ENCODE measurements at places on chromosomes 11 and 22.

DNA sequence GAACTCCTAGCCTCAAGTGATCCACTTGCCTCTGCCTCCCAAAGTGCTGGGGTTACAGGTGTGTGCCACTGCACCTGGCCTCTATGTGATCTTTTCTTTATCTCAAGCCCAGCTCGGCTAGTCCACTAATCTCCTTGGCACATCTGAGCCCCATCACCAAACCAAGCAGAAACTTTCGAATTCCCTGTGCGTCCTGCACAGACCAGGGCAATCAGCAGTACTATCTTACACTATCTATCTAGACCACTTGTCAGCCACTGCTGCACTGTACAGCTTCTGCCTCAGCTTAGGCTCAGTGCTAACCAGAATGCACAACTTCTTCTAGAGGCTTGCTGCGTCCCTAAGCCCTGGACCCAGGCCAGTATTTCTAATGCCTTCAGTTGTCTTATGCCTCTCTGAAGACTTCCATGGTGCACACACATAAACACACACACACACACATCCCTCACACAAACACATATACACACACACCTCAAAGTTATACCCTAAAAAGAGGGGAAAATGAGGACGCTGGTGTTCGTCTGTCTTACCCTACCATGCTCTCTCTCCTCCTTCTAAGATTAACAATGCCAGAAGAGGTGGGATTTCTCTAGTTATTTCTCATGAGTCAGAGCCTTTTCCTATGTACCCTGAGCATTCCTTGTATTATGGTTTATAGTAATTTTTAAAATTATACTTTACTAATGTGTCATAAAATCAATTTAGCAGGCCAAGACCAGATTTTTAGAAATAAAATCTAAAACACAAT is 59.3 kb upstream of the FAM181B start:
- no peak for DNase-seq

DNA sequence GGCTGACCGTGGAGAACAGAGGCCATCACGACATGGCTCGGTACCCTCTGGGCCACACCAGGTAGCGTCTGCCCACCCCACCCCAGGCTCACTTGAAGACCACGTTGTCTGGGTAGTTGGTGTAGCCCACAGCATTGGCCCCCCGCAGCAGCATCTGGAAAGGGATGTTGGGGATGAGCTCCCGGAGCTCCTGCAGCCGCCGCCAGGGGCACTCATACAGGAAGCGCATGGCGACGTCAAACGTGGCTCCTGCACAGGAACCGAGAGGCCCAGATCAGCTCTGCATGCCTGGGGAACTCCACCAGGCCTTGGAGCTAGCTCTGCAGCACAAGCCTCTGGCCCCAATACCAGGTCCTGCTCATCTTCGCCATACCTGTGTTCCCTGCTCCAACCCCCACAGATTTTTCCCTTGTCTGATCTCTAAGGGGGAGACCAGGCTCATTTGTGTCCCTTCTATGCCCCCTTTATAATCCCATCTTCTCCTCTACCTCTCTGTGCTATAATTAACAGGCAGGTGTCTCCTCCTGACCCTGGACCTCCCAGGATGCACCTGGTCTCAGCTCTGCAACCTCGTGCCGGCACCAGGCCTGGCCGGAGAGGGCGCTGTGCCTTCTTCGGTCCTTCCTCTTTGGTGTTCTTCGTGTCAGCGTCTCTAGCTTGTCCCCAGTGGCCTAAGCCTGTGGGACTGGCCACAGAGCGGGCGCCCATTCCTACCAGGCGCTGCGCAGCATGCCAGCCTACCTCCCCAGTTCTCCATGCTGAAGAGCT is 5.0 kb upstream of the LRFN4 start:
- DNase-seq: no peak

DNA sequence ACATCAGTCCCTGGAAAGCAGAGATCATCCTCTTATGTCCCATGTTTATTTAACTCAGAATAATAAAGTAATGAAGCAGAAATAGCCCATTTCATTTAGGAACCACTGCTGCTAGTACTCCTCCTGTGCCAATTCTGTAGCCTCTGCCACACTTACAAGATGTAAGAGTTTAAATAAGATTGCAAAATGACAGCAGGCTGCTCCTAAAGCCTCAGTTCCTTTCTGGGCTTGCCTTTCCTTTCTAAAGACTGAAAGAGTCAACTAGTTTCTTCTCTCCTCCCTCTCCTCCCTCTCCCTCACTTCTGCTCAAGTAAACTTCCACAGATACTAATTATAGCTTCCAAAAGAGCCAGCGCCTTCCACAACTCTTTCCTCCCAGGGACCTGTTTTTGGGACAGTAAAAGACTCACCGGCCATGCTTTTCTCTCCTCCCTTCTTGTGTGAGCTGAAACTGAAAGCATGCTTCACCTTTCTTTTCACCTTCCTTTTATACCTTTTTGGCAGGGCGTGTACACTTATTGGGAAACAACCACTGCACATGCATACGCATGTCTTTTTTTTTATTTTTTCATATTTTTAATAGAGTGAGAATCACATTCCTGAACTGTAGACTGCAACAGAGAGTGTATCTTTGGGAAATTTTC is 26.1 kb upstream of the CARD16 start:
- DNase-seq: no peak

GRCh38 chr22:22871536-22872278 is 15.9 kb upstream of the IGLL5 start:
- no peak for DNase-seq

GRCh38 chr11:80096736-80097135 is 655.9 kb upstream of the TENM4 start:
- DNase-seq: no peak

GRCh38 chr11:100964435-100964834 is 165.2 kb downstream of the PGR start:
- no peak for DNase-seq

- DNase-seq: no peak
Observed at GRCh38 chr11:103906291-103906867, 130.1 kb upstream of the DDI1 start.

DNA sequence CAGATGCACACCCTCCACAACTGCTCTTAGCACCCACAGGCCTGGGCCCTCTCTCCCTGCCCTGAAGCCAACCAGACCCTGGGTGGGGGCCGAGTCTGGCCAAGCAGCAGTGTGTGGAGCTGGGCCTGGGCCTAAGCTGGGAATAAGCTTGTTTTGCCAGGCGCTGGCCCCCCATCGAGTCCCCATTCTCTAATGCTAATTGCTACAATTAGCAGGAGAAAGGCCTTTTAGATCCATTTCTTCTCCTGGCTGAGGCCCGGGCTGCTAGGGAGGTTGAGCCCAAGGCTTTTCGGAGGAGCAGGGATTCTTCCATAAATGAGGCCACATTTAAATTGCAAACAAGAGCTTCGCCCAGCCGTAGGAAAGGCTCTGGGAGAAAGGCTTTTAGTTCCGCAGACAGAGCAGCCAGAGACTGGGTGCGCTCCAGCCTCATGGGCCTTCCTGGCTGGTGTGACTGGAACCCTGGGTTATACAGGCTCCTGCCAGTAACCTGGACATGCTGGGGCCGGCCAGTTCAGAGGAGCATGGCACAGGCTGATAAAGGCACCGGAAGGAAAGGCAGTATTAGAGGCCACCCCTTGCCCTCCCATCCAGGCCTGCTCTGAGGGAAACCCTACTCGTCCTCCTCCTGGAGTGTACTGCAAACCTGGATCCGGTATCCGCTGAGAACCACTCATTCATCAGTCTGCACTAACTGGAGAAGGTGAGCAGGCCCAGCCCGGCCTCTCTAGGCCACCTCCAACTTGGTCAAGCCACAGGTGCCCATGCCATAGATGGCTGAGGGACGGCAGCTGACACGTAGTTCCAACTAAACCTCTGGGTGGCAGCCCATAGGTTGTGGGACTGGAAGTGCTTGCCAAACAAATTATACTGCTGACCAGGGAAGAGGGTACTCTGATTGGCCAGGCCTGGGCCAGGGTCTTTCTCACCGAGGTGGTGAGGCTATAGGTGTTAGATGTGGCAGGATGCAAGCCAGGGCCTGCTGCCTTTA is 6.2 kb downstream of the KCNQ1OT1 start:
- no peak for DNase-seq

DNA sequence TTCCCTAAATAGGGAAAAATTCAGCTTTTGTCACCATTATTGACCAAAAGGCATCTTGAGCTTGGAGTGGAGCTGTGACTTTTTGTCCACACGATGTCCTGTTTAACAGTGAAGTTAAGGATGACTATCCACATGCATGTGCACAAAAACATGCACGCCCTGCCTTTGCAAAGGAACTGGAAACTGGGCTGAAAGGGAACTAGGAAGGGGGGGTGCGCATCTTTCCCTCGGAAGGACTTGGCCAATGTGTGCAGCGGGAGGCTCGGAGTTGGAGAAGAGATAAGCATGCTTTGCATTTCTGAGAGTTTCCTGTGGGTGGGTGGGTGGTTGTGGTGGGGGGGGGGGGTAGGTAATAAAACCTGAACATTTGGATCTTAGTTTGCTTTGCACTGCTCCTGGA is 411 bp upstream of the KIRREL3 start:
- no peak for DNase-seq

DNA sequence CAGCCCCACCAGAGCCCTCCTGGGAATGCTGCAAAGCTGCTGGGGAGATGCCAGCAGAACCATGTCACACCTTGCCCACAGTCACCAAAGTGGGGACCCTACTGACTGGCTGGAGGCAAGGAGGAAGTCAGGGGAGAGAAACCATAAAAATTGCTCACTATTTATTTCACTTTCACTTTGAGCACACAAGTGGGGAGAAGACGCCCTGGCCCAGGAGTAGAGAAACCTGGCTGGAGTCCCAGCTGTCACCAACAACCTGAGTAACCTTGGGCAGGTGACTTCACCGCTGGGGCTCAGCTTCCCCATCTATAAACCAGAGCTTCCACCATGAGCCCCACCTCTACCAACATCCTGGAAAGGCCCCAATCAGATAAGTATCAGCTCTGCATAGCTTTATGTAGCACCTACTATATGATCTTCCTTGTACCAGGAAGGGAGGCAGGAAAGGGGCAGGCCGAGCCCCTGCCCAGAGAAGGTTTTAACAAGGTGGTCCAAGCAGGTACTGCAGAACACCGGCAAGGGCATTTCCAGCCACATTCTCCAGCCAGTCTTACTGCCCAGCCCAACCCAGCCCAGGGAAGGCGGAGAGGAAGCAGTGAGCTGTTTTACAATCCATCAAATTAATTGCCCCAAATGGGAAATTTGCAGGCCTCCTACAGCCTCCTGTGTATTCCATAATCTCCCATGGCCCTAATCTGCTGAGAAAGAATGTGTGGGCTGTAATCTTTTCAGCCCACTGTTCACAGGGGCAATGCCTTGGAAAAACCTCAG is 27.6 kb downstream of the PLEKHA7 start:
- DNase-seq: no peak

DNA sequence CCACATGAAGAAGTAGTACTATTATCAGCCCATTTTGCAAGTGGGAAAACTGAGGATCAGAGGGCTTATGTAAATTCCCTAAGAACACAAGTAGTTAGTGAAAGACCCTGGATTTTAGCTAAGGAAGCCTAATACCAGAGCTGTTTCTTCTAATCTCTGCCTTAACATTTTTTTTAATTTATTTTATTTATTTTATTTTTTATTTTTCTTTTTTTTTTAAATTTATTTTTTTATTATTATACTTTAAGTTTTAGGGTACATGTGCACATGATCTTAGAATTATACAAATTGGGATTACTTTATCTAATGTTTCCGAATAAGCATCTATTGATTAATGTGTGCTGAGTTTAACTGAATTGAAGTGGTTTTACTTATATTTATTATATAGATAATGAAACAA is 1015.3 kb downstream of the LRRC4C start:
- DNase-seq: no peak

- DNase-seq: no peak
Observed at GRCh38 chr11:28636566-28636965, 528.4 kb downstream of the METTL15 start.

- DNase-seq: no peak
Observed at GRCh38 chr11:69576069-69576782, 64.7 kb upstream of the CCND1 start.

DNA sequence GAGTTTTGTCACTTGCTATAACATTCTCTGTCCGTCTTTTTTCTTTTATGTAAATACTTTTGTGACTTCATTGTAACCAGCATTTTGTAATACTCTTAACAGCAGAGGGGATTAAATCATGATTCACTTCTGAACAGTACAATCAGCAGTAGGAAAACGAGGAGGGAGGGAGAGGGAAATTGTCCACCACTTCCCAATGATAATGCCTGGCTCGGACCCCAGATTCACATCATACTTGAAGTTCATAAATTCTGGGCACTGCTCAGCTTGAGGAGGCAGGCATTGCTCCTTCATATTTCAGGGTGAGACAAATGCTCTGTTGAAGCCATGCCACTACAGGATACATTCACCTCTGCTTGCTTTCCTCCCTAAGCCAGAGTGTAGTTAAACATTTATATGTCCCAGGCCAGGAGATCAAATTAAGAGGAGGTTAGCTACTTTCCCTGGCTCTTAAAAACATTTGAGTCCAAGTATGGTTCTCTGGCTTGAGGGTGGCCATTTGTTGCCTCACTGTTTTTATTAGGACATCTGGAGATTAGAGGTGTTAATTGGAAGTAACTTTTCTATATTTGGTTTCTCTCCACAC is 129.0 kb upstream of the LDLRAD3 start:
- no peak for DNase-seq

GRCh38 chr11:5499671-5500070 is 10.1 kb downstream of the UBQLN3 start:
- DNase-seq: no peak

DNA sequence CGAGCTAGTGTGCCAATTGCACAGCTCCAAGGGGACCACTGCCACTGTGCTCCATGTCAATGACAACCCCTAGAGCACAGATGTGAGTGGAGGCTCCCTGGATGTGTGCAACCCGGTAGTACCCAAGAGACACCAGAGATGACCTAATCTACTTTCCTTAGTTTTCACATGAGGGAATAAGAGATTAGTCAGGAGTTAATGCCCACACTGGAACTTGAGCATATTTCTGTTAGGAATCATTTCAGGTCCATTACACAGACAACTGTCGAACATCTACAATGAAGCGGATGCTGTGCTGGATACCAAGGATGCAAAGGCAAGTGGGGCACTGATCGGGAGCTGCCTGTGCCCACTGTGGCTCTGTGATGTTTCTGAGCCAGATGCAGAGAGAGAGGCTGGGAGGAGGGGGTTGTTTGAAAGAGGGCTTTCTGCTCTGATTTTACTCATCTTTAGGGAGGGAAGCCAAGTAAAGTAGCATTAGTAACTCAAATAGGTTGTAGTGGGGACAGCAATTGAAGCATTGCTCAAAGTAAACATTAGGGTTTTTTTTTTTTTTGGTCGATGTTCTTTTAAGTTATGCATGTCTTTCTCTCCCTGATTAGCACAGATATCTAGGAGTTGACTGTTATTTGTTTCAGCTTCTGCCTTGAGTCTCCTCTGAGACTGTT is 82.5 kb upstream of the SORL1-AS1 start:
- no peak for DNase-seq

All from NCI-H2081 treated with DMSO at 0.1 percent for 48 hours (cell line).